ENCODE measurements at places on chromosomes 1 and 21. TPM values are rescaled to one million over a fixed set of nuclear protein-coding genes. Genes with fewer than 3 reads are reported as not detected.
A peak's percentile ranks its signal among the peaks of the same experiment; 100 is the strongest.

The CATSPERE gene
- total RNA-seq = 0.60 TPM

The PRELP gene
- total RNA-seq = 20.6 TPM

The RGS18 gene
- 1.0 TPM for total RNA-seq

The THEM4 gene
- total RNA-seq = 10.1 TPM

The HSPA6 gene
- 0.49 TPM for total RNA-seq

- H3K4me3 ChIP-seq = no peak overlapping the region
- DNase-seq = no peak
Observed at GRCh38 chr1:171954361-171954760, 113.1 kb downstream of the DNM3 start.

DNA sequence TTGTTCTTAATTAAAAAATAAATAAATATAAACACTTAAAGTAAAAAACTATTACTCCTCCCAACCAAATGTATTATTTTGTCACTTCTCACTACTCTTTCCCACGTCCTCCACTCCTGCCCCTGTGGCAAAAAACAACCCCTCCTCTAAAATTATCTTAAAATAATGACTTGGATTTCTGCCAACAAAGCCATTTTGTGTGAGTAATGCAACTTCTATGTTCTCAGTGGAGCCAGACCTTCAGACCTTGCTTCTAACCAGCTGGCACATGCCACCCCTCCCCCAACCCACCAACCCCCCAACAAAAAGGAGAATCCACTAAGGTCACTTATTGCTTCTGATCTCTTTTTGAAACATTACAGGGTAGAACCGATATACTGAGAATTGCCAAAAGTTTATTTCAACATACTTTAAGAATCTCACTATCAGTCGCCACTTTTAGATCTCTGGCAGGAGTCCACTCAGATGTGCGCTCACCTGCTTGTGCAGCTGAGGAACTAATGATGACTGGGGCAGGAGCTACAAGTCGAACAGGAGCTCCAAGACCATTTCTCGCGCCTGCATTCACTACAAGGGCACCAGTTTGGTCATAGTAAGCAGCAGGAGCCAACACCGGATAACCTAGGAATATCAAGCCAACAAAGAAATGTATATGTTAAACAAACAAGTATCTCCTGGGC, 58.3 kb upstream of the SDC3 start:
- H3K27ac ChIP-seq = peak overlapping the region; percentile 27
- no peak for DNase-seq
- H3K4me1 ChIP-seq = peaks cover 31% of the 10 kb centered on the region
- H3K4me3 ChIP-seq = no peak overlapping the region

- H3K36me3 ChIP-seq = no peaks in the 10 kb centered on the region
- peak; percentile 44 for DNase-seq
- no peak overlapping the region for H3K27ac ChIP-seq
- peaks cover 11% of the 10 kb centered on the region for H3K4me1 ChIP-seq
- H3K27me3 ChIP-seq = no peaks in the 10 kb centered on the region
Observed at GRCh38 chr1:180343921-180344769, 114.1 kb downstream of the LHX4 start.

DNA sequence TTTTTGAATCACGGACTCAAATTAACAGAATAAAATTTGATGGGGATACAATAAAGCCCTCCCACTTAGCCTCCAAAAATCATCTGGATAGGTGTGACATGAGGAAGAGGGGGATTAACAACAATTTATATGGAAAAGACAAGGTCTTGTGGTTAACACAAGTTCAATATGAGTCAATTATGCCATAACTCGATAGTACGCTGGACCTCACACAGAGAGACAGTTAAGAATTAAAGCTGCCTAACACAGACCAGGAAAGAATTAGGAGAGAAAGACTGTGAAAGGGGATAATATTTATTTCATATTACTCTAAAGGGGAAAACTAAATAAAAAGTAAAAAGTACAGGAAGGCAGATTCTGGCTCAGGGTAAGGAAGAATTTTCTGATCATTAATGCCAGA, 243.7 kb upstream of the LYPLAL1 start:
- DNase-seq = no peak
- no peak overlapping the region for H3K4me3 ChIP-seq
- no peak overlapping the region for H3K27ac ChIP-seq
- no peaks in the 10 kb centered on the region for H3K27me3 ChIP-seq
- no peaks in the 10 kb centered on the region for H3K36me3 ChIP-seq
- H3K4me1 ChIP-seq = no peaks in the 10 kb centered on the region

- peaks cover 15% of the 10 kb centered on the region for H3K27me3 ChIP-seq
- no peak overlapping the region for H3K27ac ChIP-seq
- H3K4me1 ChIP-seq = peaks cover 25% of the 10 kb centered on the region
- no peak overlapping the region for H3K4me3 ChIP-seq
Observed at GRCh38 chr21:45291613-45292398, 4.1 kb upstream of the POFUT2 start.

DNA sequence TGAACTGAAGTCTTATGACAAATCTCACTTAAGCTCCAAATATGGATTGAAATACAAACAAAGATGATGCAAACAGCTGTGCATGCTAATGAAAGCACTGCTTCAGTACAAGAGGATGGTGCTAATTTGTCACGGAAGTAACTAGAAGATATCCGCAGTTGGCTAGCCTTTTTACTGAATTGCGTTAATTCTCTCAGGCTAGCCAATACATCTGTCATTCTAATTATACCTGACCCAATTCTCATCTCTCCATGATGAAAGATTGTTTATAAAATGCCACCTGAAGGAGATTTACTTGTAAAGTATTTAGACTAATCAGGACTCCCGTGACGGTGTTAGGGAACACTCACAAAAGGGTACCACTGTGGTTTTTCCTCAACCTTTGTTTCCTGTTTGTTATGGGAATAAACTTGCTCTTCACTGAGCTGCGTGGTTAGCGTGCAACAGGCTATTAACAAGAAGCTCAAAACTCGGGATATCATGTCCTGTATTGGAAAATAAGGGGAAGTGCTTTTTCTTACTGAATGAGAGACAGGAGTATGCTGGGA, 162.5 kb downstream of the APP start:
- H3K27ac ChIP-seq = peak overlapping the region; percentile 7
- H3K4me3 ChIP-seq = no peak overlapping the region
- H3K27me3 ChIP-seq = no peaks in the 10 kb centered on the region

DNA sequence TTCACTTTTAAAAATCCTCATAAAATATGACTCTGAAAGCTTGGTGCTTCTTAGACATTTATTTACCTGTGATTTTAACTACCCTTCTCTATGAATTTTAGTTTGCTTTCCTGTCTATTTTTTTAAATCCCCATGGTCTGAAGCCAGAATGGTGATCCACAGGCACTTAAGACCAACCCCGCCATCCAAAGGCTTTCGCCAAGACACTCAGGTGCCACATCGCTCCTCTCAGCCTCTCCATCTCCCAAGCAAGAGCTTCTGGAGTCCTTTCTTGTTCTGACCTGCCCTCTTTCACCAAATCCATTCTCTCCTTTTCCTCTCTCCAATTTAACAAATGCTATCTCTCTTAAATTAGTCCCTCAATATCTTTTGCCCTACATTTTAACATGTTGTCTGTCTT, 464.6 kb downstream of the PCP4 start:
- no peaks in the 10 kb centered on the region for H3K36me3 ChIP-seq
- DNase-seq = no peak
- no peak overlapping the region for H3K4me3 ChIP-seq
- H3K27me3 ChIP-seq = no peaks in the 10 kb centered on the region
- H3K27ac ChIP-seq = no peak overlapping the region
- H3K4me1 ChIP-seq = no peaks in the 10 kb centered on the region

DNA sequence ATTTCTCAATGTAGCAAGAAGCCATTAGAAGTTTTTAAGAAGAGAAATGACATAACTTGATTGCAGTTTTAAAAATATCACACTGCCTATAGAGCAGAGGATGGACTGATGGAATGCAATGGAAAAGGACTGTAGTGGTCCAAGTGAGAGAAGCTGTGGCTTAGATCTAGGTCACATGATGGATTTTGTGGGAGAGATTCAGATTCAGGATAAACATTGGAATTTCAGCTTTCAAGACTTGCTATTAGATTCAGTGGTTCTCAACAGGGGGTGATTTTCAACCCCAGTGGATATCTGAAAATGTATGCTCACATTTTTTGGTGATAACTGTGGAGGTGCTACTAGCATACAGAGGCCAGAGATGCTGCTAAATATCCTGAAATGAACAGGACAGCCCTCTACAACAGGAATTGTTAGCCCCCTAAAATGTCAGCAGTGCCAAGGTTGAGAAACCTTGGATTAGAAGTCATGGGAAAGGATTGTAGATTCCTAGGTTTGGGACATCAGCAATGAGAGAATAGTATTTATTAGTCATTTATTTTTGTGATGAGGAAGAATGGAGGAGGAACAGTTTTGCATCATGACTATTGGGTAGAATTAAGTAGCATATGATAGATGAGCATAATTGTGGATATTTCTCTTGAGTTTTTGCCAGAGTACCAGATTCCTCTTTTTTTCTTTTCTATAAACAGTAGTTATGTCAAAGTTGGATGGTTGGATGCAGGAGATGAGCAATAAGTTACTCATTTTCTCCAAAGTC, 30.1 kb upstream of the KCNK2 start:
- no peak overlapping the region for H3K27ac ChIP-seq
- H3K4me1 ChIP-seq = no peaks in the 10 kb centered on the region
- no peak for DNase-seq
- H3K27me3 ChIP-seq = no peaks in the 10 kb centered on the region
- H3K4me3 ChIP-seq = no peak overlapping the region

GRCh38 chr1:63442141-63442475, 74.7 kb downstream of the ALG6 start:
- no peaks in the 10 kb centered on the region for H3K36me3 ChIP-seq
- no peaks in the 10 kb centered on the region for H3K27me3 ChIP-seq
- H3K4me1 ChIP-seq = no peaks in the 10 kb centered on the region
- no peak for DNase-seq
- no peak overlapping the region for H3K27ac ChIP-seq

DNA sequence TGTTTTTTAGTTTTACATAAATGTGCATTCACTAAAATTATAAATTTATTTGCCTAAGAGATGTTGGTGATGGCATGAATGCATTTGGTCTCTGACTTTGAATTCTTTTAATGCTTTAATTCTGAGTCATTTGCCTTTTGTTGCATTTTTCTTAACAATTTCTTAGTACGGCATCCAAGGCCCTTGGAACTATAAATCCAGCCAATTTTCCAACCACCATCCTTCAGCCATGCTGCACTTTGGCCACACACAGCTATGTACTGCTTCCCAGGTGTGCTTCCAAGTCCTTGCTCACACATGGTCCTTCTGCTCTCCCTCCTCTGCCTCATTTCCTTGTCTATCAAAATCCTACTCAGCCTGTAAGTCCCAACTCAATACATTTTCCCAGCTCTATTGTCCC, 161.0 kb downstream of the DHRS3 start:
- peak overlapping the region; percentile 28 for H3K27ac ChIP-seq
- H3K4me1 ChIP-seq = peaks cover 64% of the 10 kb centered on the region
- DNase-seq = no peak
- no peaks in the 10 kb centered on the region for H3K27me3 ChIP-seq
- no peak overlapping the region for H3K4me3 ChIP-seq
- H3K36me3 ChIP-seq = no peaks in the 10 kb centered on the region
